ENCODE measurements at places on chromosomes 6 and 20.

DNA sequence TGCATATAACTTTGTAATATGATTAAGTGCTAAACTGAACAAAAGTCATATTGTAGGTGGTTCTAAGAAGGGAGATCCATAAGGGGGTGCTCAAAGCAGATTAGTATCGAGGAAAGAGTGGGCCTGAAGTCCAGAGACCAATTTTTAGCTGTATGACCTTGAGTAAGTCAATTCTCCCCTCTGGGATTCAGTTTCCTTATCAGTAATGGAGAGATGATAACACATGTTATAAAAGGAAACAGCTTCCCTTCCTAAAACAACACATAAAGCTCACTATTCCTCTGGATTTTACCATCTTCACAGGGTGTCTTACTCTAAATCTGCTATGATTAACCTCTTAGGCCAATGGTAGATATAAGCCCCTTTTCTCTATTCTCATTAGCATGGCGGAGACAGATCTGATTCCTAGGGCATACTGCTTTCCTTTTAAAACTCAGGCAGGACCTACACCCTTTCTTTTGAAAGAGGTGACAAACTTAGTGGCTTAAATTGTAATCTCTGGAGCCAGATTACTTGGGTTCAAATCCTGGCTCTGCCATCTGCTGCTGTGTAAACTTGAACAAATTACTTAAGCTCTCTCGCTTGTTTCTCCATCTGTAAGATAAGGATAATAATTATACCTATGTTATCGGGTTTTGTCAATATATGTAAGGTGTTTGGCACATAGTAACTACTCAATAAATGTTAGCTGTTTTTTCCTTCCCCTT lies 39.5 kb downstream of the ACSS2 start:
- no peak for DNase-seq

GRCh38 chr20:32685541-32686529 lies 12.1 kb upstream of the C20orf203 start:
- no peak for DNase-seq

DNA sequence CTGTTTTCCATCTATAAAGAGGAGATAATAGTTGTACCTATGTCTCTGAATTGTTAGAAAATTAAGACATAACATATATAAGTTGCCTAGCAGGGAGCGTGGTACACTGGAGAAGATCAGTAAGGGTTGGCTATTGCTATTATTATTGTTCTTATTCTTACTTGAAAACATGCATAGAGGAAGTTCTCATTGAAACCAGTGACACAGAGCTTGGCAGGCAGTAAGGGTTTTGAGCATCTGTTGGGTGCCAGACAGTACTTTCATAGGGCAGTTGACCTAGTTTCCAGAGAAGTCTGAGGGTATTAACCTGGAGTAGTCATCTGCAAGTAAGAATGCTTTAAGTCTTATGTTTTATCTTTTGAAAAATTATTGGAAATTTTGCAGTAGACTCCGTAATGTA lies 13.3 kb upstream of the SGK1 start:
- DNase-seq = no peak

DNA sequence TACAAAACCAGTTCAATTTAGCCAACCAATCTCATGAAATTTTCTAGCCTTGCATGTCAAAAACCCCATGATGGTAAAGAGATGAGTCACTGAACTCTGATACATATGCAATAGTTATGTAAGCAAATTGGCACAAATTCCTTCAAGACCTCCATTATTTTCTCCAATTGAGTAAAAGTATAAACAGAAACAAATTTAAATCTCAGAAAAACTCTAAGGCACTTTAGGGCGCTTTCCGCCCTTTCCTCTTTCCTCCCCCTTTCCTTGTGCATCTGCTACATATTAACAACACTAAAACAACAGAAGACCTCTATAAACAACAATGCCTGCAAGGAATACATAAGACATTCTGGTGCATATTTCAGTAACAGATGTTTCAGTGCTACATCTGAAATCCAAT lies 48.5 kb downstream of the KIF13A start:
- no peak for DNase-seq

Measured in stimulated activated CD8-positive, alpha-beta memory T cell treated with anti-CD3 and anti-CD28 coated beads, Interleukin-12 subunit alpha, Interleukin-12 subunit beta, amount 100 ng/mL, for 1 hour (primary cell).